ELF-1 (cell line): ENCODE measurements at places on chromosomes 11 and 22.
A peak's percentile ranks its signal among the peaks of the same experiment; 100 is the strongest.

DNA sequence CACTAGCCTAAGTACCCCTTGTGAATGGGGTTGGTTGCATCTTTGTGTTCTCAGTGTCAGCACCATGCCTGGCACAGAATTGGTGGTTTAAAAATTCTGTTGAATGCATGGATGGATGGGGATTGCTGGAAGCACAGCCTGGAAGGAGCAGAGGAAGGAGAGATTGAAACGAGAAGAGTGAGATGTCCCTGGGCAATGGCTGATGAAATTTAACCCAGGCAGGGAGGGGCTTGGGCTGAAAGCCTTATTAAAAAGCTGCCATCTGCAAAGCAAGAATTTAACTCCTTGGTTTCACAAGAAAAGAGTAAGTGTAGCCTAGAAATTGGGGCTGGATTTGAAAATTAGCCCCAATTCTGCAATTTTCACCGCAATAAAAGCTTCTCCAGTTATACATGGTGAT lies 126.7 kb downstream of the TEAD1 start:
- DNase-seq: no peak

DNA sequence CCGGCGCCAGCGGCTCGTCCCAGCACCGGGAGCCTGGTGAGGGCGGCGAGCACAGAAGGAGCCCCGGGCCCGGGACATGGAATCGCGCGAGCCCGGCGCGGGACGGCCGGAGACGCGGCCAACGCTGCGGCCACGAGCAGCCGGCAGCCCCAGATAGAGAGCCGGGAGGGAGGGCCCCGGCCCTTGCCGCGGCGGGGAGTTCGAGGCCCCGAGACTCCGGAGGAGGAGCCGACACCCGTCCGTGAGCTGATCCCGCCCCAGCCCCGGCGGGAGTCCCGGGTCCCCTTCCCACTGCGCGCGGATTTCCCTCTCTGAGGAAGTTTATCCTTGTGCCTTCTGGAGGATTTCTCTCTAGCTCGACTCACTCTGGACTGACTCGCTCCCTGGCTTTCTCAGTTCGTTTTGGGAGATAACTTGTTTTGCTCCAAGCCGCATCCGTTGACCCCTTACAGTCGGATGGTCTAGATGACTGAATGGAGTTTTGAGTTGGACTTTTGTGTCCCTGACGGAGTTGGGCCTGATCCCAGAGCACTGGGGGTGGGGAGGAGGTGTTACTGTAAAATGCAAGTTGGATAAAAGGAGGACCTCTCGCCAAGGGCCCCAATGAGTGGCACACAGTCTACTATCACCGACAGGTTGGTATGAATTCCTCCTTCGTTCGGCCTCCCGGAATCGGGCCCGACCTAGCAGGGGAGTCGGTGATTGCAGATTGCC lies 585 bp downstream of the ARHGEF12 start:
- DNase-seq: peak; percentile 55

- no peak for DNase-seq
These were observed 24.9 kb downstream of the LMO2 start for GRCh38 chr11:33866936-33867335.

- no peak for DNase-seq
These were observed 132.5 kb downstream of the BARX2 start for GRCh38 chr11:129508163-129508562.

DNA sequence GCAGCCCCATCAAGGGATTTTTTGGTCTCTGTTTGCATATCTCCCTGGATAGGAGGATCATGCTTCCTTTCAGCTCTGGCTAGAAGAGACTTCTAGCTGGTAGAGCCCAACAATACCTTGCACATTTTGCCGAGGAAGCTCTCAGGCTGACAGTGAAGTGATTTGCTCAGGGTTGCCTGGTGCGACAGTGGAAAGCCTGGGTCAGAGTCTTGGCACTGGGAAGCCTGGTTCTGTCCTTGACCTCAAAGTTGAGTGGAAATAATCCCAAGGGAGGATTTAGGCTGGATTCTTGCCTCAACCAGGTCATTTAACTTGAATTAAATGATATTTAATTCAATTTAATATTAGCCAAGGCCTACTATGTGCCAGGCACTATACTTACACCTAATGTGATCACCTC lies 24.4 kb upstream of the ALG8 start:
- no peak for DNase-seq

GRCh38 chr11:93054881-93055280 lies 85.4 kb downstream of the MTNR1B start:
- DNase-seq: no peak

DNA sequence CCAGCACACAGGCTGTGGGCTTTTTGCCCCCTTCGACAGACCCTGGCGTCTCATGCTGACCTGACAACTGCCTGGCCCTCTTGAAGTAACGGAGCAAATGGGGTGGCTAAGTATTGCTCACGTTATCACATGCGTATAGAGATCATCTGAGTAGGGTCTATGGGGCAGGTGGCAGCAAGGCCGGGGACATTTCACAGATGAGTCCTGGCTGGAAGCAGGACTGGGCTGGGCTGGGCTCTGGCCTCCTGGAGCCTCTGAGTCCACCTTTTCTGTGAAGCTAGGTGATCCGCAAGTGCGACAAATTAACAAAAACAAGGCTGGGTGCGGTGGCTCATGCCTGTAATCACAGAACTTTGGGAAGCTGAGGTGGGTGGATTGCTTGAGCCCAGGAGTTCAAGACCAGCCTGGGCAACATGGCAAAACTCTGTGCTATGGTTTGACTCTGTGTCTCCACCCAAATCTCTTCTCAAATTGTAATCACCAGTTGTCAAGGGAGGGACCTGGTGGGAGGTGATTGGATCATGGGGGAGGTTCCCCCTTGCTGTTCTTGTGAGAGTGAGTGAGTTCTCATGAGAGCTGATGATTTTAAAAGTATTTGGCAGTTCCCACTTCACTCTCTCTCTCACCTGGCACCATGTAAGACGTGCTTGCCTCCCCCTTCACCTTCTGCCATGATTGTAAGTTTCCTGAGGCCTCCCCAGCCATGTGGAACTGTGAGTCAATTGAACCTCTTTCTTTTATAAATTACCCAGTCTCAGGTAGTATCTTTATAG lies 122.0 kb downstream of the MPPED1 start:
- no peak for DNase-seq

DNA sequence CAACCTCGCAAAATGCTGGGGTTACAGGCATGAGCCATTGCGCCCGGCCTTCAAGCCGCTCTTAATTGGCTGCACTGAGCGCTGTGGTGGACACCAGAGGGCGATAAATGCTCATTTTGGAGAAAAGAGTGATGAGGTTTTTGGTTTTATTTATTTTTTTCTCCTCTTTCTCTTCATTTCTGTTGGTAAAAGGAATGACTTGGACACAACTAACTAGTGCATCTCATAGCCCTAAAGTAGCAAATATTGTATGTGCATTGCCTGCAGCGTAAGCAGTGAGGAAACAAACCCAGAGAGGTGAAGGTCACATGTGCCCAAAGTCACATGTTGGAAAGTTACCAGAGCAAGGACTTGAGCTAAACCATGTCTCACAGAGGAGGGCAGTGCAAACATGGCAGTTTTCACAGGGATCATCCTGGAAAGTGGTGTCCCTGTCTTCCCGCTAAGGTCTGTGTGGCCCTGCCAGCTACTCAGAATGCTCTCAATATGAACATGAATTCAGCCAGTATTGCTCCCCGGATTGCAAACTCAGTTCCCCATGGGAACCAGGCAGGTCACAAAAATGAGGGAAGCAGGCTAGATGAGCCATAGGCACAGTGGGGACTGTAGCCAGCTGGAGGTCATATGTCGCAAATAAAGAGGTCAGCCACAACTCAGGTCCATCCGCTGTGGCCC lies 8.6 kb upstream of the CD82 start:
- DNase-seq: peak; percentile 60

GRCh38 chr11:65542738-65543390 lies 15.3 kb downstream of the LTBP3 start:
- DNase-seq: no peak

DNA sequence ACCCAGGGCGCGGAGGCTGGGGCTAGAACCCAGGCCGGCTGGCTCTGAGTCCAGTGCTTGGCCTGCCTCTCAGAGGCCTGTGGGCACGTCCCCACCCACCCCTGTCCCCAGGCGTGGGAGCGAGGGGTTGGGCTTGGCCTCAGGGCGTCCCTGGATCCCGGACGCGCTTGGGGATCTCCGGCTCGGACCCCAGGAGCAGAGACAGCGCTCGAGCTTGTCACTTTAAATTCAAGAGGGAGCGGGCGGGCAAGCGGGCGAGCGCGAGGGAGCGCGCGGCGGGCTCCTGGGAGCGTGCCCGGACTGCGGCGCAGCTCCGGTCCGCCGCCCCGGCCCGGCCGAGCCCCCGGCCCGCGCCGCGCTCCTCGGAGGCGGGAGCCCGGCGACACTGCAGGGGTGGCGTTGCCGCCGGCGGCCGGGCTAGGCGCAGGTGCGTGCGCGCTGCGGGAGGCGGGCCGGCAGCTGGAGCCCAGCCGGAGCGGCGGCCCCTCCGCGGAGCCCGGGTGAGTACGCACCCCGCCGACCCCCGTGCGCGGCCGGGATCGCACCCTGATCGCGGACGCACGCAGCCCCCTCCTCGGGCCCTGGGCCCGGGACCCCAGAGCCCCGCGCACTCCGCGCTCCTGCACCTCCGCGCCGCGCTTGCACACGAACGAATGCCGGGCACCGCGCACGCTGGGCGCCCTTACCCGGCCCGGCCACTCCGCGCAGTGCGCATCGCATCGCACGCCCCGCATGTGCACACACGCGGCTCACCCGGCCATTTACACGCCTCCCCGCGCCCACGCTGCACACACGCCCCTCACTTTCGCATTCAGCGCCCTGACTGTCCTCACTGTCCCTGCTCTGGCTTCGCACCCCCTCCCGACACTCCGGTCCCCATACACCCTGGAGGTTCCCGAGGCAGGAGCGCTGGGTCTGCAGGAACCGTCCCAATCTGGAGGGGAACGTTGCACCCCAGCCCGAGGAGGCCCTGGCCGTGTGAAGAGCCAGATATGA lies at the start of gene SYT12:
Gene SYT12, plus strand, starts transcription at position 174 of the 996 bp plus-strand sequence. CDS start 7,011 bp downstream, outside the sequence.
- DNase-seq: no peak

- DNase-seq: no peak
These were observed 79.1 kb downstream of the TECTA start for GRCh38 chr11:121180183-121180582.
